Fibroblast of skin of right quadriceps (primary cell): ENCODE measurements at places on chromosomes 13 and 19.
A peak's percentile ranks its signal among the peaks of the same experiment; 100 is the strongest.

- DNase-seq: no peak
These were observed 184.0 kb downstream of the IRS2 start for GRCh38 chr13:109602356-109602755.

DNA sequence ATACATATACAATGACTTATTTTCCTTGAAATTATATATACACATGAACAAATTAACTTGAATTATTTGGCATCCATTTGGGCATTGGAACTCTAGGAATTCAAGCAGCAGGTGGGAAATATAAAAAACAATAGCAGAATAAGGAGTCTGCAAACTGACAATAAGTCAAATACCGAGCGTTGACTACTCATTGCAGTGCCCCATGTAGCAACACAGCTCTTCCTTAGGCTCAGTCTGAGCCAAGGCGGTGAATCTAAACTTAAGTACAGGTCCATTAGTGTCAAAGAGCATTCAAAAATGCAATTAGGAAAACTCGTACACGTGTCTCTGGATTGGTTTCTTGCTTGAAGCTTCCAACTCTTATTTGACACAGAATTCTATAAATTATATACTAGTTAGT lies 462.5 kb upstream of the KLF12 start:
- DNase-seq: no peak

GRCh38 chr19:53553865-53554791 lies 16.2 kb downstream of the ZNF331 start:
- peak; percentile 83 for DNase-seq

DNA sequence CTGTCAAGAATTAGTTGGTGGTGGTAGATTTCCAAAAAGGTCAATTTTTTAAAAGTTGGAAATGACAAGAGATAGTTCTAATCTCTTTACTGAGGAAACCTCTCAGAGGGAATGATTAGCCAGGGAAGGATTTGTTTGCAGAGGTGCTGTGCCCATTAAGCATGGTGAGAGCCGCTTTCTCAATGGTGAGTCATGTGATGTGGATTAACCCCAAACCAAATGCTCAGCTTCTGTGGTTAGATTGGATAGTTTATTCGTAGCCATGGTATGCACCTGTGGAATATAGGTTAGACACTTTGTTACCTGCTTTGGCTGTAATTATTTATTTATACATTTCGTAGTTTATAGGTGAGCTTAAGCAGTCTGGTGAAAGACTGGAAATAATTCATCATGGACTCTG lies 7.1 kb downstream of the HNRNPM start:
- DNase-seq: peak; percentile 64

- DNase-seq: peak; percentile 52
These were observed 13.2 kb upstream of the CREB3L3 start for GRCh38 chr19:4140237-4140711.

GRCh38 chr13:109383683-109384082 lies 402.7 kb downstream of the IRS2 start:
- DNase-seq: peak; percentile 89

- peak; percentile 3 for DNase-seq
These were observed 323.9 kb downstream of the MZT1 start for GRCh38 chr13:72403396-72404010.

GRCh38 chr19:34173193-34173956 lies 1.1 kb downstream of the LSM14A start:
- peak; percentile 69 for DNase-seq

GRCh38 chr19:8253678-8254077 lies 44.5 kb downstream of the CERS4 start:
- DNase-seq: no peak

GRCh38 chr13:100828226-100828625 lies 153.6 kb upstream of the TMTC4 start:
- no peak for DNase-seq

DNA sequence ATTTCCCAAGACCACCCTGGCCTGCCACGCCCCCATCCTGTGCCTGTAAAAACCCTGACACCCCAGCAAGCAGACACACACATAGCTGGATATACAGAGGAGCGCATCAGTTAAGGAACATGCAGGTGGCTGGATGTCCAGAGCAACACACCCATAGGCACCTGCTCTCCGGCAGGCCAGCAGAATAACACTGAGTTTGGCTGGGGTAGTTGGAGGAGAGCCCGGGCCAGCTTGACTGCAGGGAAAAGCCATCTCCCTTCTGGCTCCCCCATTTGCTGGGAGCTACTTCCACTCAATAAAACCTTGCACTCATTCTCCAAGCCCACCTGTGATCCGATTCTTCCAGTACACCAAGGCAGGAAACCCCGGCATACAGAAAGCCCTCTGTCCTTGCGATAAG lies 8.9 kb downstream of the RASL11A start:
- DNase-seq: no peak

DNA sequence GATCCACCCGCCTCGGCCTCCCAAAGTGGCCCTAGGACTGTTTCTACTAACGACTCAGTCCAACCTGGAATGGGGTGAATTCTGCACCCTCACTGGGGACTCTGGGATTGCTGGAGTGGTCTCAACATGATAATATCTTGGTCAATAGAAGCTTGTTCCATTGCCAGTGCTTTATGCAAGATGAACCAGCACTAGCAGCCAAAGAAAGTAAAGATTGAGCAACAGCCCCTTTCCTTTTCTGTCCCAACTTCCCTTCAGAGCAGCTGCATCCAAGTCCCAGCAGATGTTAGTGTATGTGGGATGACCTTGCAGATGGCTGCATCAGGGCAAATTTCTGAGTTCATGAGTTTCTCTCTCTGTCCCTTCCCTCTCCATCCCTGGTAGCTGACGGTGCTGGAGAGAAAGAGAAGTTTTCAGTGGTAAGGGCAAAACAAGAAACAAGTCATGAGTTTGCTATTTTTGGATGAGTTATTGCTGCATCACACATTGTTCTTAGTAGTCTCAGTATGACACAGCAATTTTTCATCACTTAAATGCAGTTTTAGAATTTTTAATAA lies 183.6 kb upstream of the EDNRB start:
- DNase-seq: peak; percentile 49

- DNase-seq: no peak
These were observed 2.4 kb downstream of the HSPBP1 start for GRCh38 chr19:55277494-55277893.

- no peak for DNase-seq
These were observed 31.6 kb downstream of the EFNB2 start for GRCh38 chr13:106503730-106504453.

DNA sequence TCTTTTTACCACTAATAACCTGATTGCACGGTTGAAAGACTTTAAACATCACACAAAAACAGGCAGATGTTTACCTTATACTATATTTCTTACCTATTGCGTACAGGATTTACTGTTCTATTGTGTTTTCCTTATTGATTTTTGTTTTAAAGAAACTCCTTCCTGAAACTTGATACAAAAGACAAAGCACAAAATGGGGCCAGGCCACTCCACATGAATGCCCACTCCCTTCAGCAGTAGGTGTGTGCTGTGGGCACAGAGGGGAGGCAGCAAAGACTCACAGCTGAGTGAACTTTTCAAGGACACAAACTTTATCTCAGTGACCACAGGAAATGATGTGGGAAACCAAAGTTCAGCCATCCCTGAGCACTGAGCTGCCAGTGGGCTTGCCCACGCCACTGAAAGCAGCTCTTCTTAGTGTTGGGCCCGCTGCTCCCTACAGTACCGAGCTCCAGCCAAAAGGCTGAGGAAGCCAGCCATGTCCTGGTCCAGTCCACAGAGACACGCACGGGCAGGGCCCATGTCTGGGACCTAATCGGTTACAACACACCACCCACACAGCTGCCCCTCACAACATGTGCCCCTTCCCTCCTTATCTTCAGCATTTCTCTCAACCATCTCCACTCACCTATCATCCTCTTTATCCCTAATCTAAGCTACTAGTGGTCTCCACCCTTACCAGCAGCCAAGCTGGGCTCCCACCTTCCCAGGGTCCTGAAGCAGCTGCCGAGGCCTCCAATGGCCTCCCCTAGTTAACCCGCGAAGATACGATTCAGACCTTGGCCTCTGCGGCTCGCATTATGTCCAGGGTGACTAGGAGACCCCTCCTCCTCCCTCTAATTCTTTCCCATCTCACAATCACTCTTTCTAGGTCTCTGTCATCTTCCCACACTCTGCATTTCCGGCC lies 39.5 kb downstream of the ATP7B start:
- no peak for DNase-seq

- DNase-seq: no peak
These were observed 18.3 kb upstream of the EIF3G start for GRCh38 chr19:10137751-10138682.

DNA sequence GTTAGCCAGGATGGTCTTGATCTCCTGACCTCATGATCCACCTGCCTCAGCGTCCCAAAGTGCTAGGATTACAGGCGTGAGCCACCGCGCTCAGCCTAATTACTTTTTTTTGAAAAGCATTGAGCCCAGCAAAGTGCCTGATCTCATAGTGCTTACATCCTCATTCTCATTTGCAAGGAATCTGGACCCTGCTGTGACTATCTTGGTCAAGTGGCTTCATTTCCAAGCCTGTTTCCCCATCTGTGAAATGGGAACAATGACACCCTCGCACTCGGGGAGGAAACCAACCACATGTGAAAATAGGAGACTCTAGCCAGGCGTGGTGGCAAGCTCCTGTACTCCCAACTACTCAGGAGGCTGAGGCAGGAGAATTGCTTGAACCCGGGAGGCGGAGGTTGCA lies 1.6 kb upstream of the PLEKHA4 start:
- no peak for DNase-seq

DNA sequence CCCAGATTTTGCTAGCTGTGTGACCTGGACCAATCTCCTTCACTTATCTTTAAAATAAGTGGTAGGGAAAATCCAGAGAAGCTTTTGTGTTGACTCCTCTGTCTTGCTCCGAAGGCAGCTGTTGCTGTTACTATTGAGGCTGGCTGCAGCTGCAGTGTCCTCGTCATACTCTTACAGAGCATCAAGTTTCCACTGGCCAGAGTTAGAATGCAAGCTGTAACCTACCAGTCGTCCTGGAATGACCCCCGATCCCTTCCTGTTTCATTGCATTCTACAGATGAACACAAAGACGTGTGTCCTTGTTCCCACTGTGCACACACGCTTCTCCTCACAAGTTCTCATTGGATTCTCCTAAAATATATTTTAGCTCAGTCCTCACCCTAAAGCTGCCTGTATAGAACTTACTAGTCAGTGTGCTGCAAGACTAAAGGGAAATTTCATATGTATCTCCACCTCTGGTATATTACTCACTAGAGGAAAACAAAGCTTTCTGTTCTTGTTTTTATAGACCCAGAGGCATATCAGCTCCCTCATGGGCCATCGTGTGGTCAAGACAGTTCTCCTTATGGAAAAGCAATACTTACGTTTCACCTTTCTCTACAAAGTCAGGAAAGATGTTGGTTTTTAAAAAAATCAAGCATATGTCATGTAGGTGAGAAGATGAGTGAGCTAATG lies 589.8 kb downstream of the LMO7 start:
- peak; percentile 8 for DNase-seq

- DNase-seq: no peak
These were observed 125.5 kb downstream of the ENOX1 start for GRCh38 chr13:43661161-43661830.

DNA sequence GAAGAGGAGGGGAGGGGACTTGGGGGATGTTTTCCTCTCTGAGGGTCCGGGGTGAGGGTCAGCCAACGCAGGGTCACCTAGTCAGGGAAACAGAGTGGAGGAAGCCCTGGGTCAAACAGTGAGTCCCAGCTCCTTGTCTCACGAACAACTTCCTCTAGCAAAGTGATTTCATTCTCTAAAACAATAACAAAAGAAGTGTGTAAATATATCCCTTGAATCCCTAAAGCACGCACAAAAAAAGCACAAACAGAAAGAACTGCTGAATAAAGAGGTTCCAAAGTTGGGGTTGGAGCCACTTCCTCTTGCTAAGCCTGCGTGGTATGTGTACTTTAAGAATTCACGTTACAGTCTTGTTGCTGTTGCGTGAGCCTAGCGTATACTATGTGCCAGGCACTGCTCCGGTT lies 1.5 kb upstream of the C5AR2 start:
- DNase-seq: no peak
